ENCODE measurements at places on chromosomes 1 and 21. TPM values are rescaled to one million over a fixed set of nuclear protein-coding genes. Genes with fewer than 3 reads are reported as not detected.

The SPRR2F gene
- total RNA-seq = not detected

The FCRLA gene
- total RNA-seq = not detected

The CDK18 gene
- 26.4 TPM for total RNA-seq

- DNase-seq = no peak
Measured at GRCh38 chr1:22592919-22593790, 29.9 kb downstream of the EPHA8 start.

DNA sequence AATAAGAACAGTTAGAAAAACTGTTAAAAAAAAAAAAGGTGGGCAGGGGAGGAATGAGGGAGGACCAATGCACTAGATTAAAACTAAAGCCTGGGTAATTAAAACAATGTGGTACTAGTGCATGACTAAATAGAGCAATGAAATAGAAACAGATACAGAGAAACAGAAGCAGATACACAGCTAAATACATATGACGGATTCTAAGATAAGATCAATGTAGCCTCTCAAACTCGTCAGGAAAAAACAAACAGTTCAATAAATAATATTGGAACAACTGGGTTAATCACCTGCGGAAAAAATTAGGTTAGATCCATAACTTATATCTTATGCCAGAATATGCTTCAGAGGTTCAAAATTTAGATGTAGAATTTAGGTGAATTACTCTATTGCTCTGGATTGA lies 68.2 kb downstream of the ERO1B start:
- DNase-seq = no peak

GRCh38 chr1:170114906-170115305 lies 30.9 kb upstream of the NTMT2 start:
- DNase-seq = no peak

- DNase-seq = no peak
Measured at GRCh38 chr1:211237579-211237978, 21.6 kb upstream of the RCOR3 start.

DNA sequence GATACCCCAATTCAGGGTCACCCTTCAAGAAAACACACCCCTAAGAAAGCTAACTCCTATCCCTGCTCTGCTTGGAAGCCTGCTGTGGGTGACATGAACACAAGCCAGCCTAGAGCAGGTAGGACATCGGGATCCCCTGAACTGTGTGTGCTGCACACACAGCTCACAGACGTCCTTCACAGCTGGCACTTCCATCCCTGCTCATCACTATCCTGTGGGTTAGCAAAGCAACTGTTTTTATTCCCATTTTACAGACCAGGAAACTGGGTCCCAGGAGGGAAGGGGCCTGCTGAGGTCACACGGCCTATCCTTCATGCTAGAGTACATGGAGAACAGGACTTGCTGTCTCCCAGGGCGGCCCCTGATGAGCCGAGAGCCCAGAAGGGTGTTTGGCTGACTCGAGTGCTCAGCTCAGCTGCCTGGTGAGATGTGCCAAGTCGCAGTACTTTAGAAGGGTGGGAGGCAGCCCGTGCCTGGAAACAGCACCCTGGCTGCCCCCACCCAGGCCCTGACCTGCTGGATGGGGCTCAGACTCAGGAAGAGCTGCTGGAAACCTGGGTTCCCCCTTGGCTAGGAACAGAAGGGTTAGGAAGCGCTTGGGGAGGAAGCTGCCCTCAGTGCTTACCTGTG lies 28.3 kb upstream of the BTG2 start:
- no peak for DNase-seq

GRCh38 chr1:117653732-117654492 lies 48.1 kb downstream of the TENT5C start:
- no peak for DNase-seq

DNA sequence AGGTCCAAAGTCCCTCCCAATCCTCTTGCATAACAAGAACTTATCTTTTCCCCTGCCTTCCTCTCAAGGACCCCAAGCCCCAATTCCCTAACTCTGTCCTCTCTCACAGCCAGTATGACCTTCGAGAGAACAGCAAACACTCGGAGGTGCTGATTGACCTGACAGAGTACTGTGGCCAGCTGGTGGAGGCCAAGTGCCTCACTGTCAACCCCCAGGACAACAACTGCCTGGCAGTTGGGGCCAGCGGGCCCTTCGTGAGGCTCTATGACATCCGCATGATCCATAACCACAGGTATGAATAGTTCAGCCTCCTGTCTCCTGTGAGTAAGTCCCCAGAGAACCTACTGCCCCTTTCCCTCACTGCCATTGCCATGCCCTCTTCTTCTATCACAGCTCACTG lies 29.9 kb upstream of the TMEM222 start:
- DNase-seq = no peak

GRCh38 chr1:231918239-231919015 lies 291.8 kb downstream of the DISC1 start:
- no peak for DNase-seq

DNA sequence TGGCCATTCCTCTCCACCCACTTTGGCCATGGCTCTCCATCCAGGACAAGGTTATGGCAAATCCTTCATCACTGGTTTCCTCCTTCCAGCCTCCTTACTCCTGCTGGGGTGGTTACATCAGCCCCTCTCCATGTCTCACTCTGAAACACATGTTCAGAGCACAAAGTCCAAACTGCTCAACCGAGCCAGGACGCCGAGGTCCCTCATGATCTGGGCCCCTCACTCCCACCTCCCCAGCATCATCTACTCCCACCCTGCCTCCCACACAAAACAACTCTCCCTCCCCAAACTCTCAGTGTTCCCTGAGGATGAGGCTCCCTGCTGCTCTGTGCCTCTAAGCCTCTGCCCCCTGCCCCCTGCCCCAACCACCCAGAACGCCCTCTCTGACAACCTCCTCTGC lies 33.3 kb upstream of the ZBTB40 start:
- DNase-seq = no peak

DNA sequence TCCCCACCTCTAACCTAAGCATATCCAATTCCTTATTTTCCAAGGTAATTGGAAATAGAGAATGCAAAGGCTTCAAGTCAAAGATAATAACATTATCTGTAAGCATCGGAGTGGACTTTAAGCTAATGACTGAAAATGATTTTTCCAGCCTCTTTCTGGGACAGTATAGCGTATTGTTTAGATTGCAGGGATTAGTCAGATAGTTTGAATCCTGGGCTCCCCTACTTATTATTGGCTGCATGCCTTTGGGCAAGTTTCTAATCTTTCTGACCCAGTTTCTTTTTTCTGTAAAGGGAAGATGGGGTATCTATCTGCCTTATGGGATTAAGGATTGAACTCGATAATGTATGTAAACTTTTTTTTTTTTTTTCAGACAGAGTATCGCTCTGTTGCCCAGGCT lies 1.5 kb upstream of the CDC20 start:
- DNase-seq = no peak

- DNase-seq = no peak
Measured at GRCh38 chr1:21272540-21272939, 17.7 kb downstream of the ECE1 start.

DNA sequence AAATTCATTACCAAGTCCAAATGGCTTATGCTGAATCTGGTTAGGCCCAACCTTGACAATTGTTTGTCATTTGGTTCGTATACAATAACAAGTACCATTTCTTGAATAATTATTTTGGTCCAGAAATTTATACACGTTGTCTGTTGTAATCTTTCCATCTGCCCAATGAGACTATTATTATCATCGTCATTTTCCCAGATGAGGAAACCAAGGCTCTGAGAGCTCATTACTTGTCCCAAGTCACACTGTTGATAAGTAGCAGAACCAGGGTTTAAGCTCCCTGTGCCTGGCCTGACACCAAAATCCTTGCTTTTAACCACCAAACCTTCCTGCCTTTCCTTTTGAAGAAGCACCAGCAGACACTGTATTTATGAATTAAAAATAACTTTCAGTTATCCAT lies 81.3 kb downstream of the RGS2 start:
- no peak for DNase-seq

GRCh38 chr1:247294282-247294681 lies 37.4 kb downstream of the ZNF496 start:
- DNase-seq = no peak

The SMPDL3B gene
- total RNA-seq = not detected

- no peak for DNase-seq
Measured at GRCh38 chr1:170537798-170538503, 6.0 kb downstream of the GORAB start.

DNA sequence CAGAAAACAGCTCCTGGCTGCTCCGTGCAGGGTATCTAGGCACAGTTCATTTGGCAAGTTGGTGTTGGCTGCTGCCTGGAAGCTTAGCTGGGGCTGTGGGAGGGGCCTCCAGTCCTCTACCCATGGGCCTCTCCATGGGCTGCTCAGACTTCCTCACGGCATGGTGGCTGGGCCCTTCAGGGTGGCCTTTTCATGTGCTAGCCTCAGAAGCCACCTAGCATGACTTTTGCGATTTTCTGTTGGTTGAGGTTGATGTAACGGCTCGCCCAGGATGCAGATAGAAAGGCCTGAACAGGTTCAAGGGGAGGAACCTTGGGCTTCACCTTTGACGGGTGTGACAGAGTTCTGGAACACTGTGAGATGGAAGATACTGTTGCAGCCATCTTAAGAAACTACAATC lies 25.8 kb upstream of the LHX4 start:
- DNase-seq = no peak

DNA sequence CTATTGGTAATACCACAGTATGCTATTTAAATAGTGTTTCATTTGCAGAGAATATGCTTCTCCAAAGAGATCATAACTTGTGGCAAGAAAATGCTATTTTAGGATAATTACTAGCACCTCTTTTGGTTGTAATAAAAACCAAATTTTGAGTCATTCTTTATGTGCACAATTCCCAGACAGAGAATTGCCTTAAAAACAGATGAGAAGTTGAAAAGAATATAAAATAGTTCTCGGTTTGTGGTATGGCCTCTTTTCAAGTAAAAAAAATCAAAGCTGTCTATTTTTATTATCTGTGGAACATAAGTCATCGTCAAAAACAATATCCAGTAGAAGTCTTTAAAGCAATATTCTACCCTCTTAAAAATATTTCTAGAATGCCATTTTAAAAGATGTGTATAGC lies 185.9 kb downstream of the GREM2 start:
- no peak for DNase-seq

DNA sequence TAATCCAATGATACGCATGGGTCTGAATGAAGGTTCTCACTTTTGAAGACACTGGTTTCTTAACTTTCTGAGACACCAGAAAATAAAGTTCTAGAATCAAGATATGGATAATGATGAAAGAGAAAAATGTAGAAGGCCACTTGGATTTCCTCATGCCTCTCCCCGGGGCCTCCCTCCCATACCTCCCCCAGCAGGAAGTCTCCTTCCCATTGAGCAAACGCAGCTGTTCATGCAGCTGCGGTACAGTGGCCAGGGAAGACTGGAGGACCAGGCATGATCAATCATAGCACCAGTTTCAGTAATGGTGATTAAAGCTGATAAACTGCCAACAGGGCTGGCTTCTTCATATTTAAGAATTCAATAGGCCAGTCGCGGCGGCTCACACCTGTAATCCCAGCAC lies 10.9 kb upstream of the UBR4 start:
- no peak for DNase-seq

The GLMP gene
- 34.2 TPM for total RNA-seq

The TOMM40L gene
- 17.9 TPM for total RNA-seq

The CYP4A22 gene
- not detected for total RNA-seq

The CD34 gene
- total RNA-seq = 0.26 TPM

The PLA2G2C gene
- total RNA-seq = not detected

The AMY2A gene
- total RNA-seq = not detected

The THRAP3 gene
- 170 TPM for total RNA-seq

The TDRD5 gene
- total RNA-seq = not detected

DNA sequence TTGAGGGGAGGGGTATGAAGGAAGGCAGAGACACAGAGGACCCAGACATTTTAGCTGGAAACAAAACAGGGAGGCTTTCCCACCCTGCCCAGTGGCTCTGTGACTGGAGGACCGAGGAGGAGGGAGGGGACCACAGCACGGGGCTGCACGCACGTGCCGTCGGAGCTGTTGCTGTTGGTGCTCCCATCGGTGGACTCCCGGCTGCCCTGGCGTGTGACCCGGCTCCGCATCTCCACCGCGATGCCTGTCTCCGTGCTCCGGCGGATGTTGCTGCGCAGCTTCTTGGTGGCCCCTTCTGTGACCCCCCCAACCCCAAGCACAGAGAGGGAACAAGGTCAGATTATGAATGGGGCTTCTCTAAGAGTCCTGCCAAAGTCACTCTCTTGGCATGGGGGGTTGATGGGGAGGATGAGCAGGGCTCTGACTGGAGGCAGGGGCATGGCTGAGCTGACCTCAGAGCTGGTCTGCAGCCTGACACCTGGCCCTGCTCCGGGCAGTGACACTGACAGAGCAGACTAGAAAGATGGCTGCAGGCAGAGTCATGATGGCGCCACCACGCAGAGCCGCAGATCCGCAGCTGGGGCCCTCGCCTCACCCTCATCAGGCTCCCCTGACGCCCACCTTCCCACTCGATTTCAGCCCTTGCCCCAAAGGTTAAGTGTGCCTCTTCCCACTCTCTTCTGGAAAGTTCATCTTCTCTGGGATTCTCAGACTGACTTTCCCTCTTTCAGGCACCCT lies 29.6 kb downstream of the RIMS3 start:
- DNase-seq = no peak

- DNase-seq = no peak
Measured at GRCh38 chr1:1470626-1471388, 758 bp upstream of the ATAD3B start.

The PLA2G2F gene
- not detected for total RNA-seq

Data from neural crest cell (in vitro differentiated cells).